ENCODE measurements at places on chromosomes 3 and 15.

DNA sequence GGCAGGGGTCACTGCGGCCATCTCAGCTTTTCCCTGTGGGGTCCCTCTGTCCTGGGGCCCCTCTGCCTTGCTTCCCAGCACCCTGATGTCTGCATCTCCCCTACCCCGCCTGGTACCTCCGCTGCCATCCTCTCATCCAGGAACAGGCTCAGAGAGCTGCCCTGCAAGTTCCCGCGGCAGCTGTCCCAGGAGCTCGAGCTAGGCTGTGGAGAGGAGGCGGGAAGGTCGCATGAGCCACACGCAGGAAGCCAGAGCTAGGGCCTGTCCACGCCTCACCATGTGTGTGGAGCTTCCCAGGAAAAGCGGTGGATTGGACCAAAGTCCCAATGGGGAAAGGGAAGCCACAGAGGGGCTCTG is 12.5 kb downstream of the PLA2G4B start:
- no peak for DNase-seq

DNA sequence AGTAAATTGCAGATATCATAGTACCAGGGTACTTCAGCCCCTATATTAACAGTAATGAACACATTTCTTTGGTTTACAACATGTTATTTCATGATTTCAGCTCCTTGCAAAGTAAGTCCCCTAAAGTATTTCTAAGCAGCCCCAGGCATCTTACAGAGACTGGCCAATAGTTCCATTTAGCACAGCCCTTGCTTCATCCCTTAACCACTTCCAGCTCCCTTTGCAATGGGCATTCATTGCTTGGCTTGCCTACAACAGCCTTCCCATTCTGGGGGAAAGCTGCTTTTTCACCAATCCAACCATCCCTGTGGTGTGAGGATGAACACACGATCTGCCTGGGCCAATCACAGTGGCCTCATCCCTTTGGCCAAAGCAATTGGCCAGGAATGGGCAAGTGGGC is 67.2 kb upstream of the XCR1 start:
- DNase-seq = no peak

DNA sequence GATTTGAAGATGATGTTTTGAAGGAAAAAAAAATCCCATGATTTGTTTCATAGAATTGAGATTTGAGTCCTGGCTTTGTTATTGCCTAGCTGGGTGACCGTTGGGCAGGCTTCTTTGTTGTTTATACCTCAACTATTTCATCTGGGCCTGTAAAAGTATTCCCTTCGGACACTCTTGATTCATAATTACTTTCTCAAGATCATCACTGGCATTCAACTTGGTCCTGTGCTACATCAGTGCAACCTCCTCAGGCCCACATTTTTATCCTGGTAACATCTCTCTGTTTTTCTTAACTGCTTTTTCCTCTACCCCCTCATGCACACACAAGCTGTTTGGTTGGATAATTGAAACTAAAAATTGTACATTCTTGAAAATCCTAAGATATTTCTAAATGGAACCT is 67.5 kb upstream of the P3H2 start:
- no peak for DNase-seq

DNA sequence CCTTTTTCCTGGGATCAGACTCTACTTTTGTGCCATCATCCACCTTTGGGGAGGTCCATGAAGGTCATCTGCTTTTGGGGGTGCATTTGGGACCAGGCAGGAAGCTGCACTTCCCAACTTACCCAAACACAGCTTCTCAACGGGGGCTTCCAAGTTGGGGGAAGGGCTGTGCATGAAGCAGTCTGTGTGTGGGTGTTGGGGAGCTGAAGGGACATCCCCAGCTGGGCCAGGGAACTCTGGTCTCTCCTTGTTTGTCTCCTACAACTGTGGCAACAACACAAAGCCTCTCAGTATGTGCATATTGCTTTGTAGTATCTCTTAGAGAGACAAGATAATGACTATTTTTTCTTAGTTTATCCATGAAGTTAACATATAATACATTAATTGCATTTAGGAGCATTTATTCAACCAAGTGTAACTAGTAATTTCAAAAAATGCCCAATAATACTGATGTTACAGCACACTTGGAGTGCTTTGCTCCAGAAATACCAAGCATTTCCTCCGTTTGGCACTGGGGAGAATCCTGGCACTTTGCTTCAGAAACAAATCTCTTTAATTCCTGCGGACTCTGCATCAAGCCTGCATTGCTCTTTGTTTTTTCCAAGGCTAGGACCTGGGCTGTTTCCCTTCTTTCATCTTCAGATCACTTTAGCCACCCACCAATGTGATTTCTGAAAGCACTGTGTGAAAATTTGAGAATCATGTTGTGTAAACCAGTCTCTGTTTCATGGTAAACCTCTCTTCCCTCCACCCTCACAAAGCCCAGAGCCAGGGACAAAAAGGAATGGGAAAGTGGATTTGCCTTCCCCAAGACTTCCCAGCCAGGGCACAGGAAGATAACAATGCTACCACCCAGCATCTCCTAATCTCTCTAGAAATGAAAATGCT is 126.2 kb upstream of the PFN2 start:
- DNase-seq = no peak

DNA sequence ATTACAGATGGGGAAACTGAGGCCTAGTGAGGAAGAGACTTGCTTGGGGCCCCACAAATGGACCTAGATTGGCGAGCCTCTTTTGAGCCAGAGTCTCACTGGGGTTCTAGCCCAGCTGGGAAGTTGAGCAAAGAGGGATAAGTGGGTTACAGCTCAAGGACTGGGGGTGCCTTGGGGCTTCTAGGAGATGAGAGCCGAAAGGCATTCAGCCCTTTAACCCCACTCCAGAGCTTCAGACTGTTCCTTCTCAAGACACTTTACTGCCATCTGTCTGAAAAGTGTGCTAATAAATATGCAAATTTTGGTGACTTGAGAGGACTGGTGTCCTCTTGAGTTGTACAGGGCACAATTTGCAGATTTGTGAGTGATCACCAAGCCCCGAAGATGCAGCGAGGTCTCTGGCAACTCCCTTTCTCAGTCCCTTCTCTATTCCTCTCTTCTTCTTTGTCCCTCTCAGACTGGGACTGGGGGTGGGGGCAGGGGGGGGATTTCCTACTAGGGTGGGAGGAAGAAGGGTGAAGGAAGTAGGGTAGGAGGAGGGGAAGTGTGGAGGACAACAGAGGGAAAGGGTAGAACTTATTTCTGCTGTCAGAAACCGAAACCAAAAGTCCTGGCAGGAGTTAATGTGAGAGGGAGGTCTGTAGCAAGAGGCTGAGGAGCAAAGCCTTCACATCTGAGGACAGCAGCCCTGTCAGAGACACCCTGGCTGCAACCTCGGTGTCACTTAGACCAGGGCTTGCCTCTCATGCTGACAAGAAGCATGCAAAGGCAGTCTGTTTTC is 16.2 kb upstream of the ANKDD1A start:
- DNase-seq = peak; percentile 64

- no peak for DNase-seq
Observed at GRCh38 chr3:158631981-158632380, 12.3 kb upstream of the GFM1 start.

DNA sequence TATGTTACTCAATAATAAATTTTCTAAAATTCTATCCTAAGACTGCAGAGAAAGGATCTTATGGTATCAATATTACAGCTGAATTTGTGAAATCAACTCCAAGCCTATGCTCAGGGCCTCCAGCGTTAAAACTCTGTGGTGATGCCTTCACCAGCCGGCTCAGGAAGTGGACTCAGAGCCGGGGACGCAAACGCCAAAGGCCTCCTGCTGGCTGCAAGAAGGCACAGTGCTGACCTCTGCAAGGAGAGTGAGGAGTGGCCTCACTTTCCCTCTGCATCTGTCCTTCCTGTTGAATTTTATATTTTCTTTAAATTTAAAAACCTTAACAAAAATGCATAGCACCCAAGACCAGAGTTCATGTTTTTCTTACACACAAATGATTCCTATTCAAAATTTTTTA is 48.5 kb downstream of the HERC2 start:
- no peak for DNase-seq

DNA sequence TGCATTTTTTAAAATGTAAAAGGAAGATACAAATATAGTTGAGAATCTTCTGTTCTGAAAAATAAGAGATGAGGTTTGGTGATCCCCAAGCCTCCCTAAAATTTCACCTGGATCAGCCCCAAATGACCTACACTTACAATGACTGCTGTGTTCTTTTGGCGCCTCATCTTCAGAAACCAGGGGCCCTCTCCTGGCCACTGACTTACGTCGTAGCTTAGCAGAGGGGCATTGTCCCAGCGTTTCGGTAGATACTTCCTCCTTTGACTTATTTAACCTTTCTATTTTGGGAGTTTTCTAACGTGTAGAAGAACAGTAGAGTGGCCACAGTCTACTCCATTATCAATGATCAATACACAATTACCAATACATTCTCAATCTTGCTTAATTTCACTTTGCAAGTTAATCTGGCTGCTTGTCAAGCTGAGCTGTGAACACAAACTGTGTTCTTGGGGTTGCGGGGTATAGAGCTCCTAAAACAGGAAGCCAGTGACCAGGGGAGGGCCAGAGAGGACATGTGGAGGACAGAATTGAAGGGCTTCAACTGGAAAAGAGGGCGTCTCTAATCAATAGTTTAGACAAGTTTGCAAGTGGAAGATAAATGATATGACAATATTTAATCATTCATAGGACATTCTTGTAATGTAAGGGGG is 419.5 kb downstream of the LPP start:
- DNase-seq = no peak

DNA sequence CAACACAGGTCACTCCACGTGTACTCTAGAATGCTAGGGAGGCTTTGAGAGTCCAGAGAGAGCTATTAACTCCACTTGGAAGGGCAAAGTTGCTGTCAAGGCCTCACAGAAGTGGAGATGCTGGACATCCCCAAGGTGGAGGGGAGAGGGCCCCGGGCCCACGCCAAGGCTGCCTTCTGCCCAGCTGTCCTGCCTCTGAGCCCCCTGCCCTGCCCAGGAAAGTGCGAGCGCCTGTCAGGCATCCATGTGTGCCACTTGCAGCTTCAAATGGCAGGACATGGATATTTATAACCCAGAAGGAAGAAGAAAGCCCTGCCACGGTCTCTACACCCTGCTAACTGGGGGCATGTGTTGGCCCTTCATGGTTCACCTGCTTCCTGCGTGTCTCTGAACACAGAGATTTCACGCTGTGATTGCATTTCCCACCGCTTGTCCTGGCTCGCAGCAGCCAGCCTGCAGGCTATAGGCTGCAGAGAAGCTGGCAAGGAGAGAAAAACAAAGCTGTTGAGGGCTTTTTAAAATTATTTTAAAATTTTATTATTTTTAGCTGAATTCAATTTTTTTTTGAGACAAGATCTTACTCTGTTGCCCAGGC is 17.0 kb downstream of the ANKDD1A start:
- DNase-seq = no peak

GRCh38 chr15:69530991-69531664 is 78.5 kb downstream of the RPLP1 start:
- no peak for DNase-seq

DNA sequence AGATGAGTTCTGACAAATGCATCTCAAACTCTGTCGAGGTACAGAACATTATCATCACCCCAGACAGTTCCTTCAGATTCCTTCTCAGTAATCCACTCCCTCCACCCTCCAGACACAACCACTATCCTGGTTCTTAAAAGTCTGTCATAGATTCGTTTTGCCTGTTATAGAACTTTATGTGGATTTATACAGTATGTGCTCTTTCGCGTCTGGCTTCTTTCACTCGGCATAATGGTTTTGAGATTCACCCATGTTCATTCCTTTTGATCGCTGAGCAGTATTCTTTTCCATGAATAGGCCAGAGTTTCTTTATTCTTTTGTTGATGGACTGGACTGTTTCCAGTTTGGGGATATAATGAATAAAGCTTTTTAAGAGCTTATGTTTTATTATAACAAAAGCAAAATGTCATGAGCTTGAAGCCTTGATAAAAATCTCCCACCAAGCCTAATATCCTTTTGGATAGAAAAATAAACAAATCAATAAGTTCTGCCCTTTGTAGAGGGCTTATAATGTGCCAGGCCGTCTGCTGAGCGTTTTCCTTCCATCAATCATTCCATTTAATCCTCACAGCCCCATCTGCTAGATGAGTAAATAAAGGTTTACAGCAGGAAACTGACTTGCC is 21.3 kb upstream of the RFTN1 start:
- DNase-seq = no peak

DNA sequence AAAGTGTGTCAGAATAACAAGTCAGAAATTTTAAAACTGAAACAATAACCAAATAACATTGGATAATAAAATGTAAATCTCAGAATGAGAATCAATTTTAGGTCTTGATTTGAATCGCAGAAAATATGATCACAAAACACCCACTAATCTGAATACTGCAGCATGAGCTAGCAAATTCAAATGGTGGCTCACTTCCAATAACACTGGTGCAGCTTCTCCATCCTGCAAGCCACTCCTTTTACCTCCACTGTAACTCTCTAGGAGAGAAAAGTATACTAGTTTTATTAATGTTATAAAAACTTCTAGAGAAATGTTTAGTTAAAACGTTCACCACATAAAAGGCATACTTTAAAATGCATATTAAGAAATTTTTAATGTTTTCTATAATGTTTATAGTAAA is 30.4 kb downstream of the UBE3A start:
- no peak for DNase-seq

DNA sequence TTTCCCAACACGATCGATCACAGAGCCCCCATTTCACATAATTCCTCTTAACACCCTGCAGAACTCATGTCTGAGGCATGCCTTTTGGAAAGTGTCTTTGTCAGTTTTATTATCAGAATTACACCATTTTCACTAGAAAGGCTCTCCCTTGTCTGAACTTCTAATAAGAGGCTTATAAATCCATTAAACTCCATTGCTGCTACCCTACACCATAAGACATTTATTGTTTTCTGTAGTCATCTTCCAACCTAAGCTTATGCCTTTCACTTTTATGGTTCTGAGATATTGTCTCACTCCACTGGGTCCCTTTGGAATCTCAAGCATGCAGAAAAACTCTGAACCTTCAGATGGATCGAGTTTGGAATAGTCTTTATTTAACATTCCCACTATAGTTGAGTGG is 50.2 kb upstream of the TPM1 start:
- DNase-seq = no peak

DNA sequence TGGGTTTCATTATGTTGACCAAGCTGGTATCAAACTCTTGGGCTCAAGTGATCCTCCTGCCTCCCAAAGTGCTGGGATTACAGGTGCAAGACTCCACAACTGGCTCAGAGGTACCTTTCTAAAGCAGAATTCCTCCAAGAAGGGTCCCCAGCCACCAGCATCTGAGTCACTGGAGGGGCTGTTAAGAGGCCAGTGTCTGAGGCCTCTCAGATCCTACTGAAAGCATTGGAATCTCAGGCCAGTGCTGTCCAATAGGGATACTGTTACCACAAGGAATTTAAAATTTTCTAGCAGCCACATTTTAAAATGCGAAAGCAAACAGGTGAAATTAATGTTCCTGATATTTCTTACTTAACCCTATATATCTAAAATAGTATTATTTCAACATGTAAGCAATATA is 1.3 kb downstream of the CAV3 start:
- DNase-seq = no peak

- DNase-seq = no peak
Observed at GRCh38 chr3:182671942-182672341, 121.4 kb upstream of the ATP11B start.

GRCh38 chr3:36258421-36258820 is 121.9 kb upstream of the STAC start:
- no peak for DNase-seq

Data from CD4-positive, alpha-beta T cell treated with Interleukin-15 for 4 hours (primary cell).